Nucleus accumbens (tissue), 56 donors: ENCODE measurements at places on chromosomes 13 and 19.

GRCh38 chr19:18989316-18989715, 44.0 kb downstream of the SUGP2 start:
- no peak for DNase-seq

DNA sequence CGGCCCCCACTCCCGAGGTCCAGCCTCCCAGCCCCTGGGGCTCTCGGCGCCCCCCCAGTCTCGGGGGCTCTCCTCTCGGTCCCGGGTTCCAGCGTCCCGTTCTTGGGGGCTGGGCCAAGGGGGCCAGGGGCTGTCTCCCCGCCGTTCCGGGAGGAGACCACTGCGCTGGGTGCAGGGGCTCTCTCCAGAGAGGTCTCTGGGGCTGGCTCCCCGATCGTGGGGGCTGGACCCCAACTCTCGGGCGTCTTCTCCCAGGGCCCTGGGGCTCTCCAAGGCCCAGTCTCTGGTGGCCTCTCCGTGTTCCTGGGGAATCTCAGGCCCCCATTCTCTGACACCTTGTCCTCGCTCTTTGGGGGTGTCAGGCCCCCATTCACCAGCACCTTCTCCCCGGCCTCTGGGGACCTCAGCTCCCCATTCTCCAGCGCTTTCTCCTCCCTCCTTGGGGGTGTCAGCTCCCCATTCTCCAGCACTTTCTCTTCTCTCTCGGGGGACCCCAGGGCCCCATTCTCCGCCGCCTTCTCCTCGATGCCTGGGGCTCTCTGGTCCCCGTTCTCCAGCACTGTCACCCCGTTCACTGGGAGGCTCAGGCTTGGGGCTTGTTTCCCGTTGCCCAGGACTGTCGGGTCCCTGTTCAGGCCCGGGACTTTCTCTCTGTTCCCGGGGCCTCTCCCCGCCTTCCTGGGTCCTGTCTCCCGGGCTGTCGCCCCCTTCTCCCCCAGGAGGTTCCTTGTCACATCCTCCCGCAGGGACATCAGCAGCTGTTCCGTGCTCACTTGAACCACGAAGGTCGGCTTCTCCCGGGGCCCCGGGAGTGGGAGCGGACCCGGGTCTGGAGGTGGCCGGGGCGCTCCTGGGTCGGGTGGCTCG, 13.7 kb downstream of the LMTK3 start:
- DNase-seq: no peak

GRCh38 chr13:113654591-113655345, 3.2 kb downstream of the ATP4B start:
- DNase-seq: no peak

DNA sequence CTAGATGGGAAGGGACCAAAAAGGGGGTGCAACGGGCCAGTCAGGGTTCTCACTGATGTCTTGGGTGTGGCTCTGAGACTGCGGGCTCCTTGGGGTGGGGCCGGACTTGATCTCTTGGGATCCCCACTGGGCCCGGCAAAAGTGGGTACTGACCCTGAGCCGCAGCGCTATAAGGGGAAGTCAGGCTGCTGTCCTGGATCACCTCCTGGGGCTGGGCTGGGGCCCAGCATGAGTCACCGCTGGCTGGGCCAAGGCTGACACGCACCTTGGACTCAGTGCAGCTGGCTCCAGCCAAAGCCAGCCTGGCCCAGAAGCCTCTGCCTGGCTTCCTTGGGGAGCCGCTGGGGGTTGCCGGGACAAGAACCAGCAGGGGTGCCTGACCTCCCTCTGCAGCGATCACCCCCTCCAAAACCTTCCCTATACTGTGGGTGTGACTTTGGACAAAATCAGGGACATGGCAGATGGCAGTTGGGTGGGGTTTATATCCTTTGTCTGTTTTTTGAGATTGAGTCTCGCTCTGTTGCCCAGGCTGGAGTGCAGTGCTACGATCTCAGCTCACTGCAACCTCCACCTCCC, 617 bp upstream of the IQCN start:
- peak; percentile 42 for DNase-seq

DNA sequence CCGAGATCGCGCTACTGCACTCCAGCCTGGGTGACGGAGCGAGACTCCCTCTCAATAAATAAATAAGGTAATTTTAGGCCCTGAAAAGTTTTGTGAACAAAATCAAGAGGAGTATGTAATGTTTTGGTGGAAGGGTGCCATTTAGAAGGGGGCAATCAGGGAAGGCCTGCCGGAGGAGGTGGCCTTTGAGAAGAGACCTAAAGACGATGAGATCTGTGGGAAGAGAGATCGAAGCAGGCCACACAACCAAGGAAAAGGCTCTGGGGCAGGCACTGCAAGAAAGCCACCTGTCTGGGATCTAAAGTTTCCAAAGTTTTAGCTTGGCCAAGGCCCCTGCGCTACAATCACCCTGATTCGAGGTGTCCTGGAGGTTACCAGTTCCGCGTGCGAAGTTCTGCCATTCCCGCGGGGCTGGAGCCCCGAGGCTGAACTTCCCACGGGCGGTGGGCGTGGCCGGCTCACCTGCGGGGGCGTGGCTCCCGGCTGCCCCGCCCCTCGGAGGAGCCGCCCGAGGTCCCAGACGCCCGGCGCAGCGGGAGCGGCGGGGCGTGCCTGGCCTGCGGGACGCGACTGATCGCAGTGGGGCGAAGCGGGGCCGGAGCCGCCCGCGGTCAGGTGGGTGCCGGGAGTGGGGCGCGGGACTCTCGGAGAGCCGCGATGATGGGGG, at the start of gene KLC3:
Gene KLC3, plus strand, starts transcription at position 519 of the 667 bp plus-strand sequence. CDS start 4,792 bp downstream, outside the sequence.
- no peak for DNase-seq

- no peak for DNase-seq
Measured at GRCh38 chr19:46963093-46963734, 56.4 kb upstream of the NPAS1 start.
